ENCODE measurements at places on chromosomes 6 and 20.

GRCh38 chr20:48335308-48336050, 492.3 kb downstream of the PREX1 start:
- DNase-seq, result no peak

GRCh38 chr6:26045928-26046368, 41.3 kb upstream of the HFE start:
- no peak for DNase-seq

DNA sequence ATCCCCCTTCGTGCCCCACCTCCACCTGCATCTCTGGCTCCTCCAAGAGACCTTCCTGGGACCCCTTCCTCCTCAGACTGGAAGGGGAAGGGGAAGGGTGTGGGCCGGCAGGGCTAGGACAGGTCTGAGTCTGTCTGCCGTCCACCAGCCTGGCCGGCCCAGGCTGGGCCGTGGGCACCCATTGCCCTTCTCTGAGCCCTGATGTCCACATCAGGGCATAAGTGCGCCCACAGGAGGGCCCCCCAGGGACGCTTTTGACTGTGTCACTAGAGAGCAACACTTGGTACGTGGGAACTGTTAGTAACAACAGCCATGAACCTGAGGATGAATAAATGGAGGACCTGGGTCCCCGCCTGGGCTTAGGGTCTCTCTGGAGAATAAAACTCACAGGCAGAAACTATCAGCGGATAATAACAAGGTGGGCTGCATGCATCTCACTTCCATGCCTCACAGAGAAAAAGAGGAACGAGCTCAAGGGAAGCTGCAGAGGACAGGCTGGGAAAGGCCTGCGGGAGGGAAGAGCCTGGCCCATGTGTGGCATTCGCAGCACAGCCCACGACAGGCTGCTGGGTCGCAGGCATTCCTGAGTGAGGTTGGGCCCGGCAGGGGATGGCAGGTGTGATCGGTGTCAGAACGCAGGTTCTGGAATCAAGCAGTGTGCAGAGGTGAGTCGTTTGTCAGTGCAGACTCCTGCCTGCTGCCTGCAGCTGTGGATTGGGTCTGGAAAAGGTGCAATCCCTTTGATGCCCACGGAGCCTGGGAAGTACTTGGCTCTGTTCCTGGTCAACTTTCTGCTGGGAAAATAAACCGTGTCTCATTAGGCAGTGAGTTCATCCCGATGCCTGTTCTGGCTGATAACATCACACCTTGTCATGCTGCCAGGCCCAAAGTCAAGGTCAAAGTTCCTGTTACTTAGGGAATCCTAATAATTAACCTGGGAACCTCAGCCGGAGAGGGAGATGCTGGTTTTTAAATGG, 60.9 kb downstream of the BCAS4 start:
- no peak for DNase-seq

- DNase-seq, result no peak
Measured at GRCh38 chr6:119308048-119308570, 41.5 kb downstream of the MAN1A1 start.

DNA sequence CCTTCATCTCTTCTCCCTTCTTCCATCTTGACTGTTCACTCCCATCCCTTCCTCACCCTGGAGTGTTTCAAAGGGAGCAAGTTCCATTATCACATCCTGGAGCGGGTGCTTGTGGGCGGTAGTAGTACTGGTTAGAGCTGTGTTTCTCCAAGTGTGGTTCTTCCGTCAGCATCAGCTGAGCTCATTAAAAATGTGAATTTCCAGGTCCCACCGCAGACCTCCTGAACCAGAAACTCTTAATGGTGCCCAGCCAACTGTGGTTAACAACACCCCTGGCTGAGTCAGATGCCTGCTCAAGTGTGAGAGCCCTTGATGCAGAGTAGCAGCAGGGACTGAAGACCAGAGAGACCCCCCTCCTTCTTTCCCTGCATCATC, 24.4 kb downstream of the ANGPT4 start:
- DNase-seq, result no peak

DNA sequence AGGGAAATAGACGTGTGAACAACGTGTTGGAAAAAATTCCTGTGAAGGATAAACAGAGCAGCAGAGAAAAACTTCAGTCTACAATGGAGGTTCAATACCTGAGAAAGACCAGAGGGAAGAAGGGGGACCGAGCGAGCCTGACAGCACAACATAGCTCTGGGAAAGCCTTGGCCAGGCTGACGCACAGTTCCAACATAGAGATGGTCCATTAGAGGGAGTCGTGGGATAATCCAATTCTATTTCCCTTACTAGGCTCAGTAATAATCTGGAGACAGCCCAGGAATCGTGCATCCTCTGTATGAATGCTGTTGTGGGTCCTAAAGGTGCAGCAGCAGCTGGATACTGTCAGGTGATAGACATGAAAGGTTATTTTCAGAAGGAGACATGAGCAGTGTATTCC, 370.8 kb upstream of the BTBD3 start:
- no peak for DNase-seq

GRCh38 chr20:6629564-6629963, 137.9 kb upstream of the BMP2 start:
- no peak for DNase-seq

DNA sequence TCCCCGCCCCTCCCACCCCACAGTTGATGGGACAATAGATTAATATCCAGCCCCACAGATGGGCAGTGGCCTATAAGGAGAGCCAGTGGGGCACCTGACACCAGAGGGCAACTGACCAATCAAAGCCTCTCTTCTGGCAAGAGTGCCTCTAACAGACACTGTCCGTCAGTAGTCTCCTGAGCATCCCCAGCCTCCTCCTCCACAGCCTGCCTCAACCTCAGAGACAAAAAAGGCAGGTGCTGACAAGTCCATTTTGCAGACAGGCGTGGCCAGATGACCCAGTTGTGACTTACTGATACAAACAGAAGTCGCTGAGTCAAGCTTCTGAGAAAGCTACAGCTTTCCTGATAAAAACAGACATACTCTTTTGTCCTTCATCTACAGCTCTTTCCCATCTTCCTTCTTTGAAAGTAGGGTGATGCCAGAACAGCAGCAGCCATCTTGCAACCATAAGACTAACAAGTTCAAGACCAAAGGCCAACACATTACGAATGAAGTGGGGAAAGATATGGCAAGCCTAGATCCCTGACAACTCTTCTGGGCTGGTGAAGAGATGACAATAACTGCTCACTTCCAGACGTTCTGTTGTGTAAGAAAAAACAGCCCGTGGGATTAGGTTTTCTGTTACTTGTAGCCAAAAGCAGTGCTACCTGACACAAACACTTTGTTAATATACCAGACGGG, 12.3 kb downstream of the PPIL1 start:
- no peak for DNase-seq

GRCh38 chr6:41966961-41967311, 25.3 kb upstream of the CCND3 start:
- DNase-seq, result no peak

GRCh38 chr6:150633486-150633834, 33.8 kb downstream of the PLEKHG1 start:
- no peak for DNase-seq

DNA sequence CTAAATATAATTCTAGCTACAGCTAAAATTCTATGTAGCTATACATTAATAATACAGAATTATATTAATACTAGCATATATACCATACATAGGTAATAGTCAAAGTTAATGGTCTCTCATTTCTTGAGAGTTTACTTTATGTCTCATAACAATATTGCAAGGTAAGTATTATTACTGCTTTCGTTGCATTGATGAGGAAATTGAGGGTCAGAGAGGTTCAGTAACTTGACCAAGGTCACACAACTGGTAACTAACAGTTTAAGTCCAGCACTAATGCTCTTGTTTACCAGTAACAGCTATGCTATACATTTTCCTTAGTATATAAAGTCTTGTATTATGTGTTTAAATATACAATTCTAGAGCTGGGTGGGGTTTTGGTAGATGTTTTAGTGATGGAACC, 67.6 kb downstream of the AFG1L start:
- DNase-seq, result no peak

DNA sequence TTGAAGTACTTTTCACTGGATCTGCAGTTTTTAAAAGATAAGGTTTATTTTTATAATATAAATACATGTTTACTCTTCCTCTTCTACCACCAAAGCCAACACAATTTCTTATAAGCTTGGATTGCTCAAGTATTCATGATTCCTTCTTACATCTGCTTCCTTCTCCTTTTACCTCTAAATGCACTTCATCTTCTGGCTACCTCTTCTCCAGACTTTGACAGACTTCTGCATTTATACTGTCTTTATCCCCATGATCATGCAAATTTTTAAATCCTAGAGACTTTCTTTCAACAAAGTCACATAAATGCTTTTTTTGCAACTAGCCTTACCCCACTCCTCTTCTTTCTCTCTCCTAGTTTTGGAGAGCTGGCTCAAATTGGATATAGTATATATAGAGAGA, 142.9 kb downstream of the TFAP2B start:
- no peak for DNase-seq

GRCh38 chr6:135018941-135019340, 35.7 kb downstream of the HBS1L start:
- DNase-seq, result no peak

DNA sequence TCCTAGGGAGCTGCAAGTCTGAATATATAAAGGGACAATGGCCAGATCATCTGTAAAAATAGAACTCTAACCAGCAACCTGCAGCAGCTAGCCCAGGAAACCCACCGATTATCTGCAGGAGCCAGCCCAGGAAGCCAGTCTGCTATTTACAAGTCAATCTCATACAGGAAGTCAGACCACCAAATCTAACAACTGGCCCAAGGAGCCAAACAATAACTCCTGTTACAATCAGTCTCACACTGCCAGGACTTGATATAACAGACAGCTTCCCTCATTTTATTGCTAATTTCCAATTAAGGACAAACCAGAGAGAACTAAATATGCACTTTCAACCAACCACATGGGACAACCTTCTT, 14.4 kb upstream of the RIN2 start:
- DNase-seq, result no peak

DNA sequence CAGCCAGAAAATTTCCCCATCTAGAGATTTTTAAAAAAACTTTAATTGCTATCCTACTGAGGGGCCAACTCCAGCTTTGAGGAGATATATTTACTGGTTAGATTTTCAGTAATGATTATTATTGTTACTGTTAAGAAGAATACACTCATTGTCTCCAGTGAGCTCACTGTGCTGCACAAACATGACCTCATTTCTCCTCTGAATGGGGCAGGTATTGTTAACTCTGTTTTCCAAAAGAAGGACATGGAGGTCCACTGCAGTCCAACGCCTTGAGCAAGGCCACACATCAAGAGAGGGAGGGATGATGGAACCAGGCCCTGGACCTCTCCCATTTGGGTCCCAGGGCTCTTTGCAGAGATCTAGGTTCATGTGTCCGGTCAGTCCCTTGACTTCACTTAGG, 13.9 kb upstream of the SCUBE3 start:
- no peak for DNase-seq

DNA sequence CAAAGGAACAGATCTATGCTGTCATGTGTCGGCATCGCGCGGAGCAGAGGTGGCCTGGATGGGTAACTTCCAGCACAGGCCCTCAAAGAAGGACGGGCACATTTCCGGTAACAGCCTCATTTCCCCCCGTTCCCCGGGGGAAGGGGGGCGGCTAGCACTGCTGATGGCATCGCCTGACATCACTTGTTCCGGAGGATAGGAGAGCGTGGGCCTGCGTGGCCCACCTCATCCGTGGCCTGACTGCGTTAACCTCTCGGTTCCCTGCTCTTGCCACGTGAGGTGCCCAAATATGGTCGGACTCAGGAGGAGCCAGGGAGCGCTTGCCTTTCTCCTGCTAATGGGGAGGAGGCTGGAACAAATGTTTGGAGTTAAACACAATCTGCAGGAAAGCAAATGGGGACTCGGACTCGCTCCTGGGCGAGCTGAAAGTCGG, at the start of gene AKAP12:
Gene AKAP12 (plus strand): TSS at position 365 of the 433 bp plus-strand sequence. CDS start 596 bp downstream, outside the sequence.
- DNase-seq, result no peak

- no peak for DNase-seq
Measured at GRCh38 chr6:37134036-37134395, 35.9 kb upstream of the PIM1 start.

- no peak for DNase-seq
Measured at GRCh38 chr20:31475472-31476293, 595 bp downstream of the REM1 start.

DNA sequence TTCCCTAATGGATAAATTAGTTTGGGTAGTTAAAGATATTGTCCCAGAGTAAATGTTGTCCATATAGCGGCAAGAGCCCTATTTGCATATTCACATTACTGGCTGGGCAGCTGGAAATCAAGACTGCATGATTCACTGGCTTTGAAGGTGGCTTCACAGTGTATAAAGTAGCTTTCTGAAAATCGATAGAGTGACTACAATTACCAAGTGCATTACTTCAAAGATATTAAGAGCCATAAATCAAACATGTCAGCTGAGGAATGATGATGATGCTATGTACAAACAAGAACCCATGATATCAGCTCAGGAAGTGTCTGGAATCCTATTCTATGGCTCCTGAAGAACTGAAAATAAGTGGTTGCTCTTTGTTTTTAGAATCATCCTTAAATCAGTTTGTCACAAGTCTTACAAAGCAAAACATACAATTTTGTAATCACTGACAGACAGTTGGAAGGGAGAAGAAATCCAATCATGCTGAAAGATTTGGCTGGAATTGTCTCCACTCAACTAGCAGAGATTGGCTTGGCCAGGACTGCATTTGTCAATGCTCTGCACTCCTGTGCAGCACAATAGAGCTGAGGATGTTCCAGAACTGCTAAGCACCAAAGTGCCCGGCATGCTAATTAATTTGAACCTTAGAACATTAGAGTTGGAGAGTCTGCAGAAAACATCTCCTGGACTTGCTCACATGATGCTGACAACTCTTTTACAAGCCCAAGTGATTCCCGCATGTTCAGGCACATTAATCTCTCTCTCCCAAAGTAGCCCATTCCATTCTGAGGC, 77.9 kb upstream of the B3GAT2 start:
- no peak for DNase-seq

GRCh38 chr6:5450073-5450472, 188.8 kb downstream of the FARS2 start:
- DNase-seq, result no peak

- no peak for DNase-seq
Measured at GRCh38 chr20:31596831-31597480, 8.1 kb upstream of the ID1 start.

- DNase-seq, result no peak
Measured at GRCh38 chr6:108294297-108294726, 542 bp upstream of the AFG1L start.

DNA sequence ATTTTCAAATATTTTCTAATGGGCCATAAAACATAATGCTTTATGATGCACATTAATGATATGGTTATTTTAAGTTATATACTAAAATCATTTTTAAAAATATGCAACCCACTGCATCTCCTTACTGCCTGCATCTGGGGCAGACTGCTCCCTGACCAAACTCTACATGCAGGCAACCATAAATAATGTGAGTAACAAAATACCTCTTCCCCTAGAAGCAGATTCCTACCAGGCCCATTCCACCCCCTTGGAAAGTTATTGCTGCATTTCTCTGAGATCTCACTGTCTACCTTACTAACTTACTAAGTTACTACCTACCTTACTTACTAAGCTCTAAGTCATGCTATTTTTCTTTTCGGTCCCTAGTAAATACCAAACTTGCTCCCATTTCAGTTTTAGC, 71.8 kb downstream of the ATG5 start:
- DNase-seq, result no peak

GRCh38 chr20:289693-290083, 862 bp downstream of the C20orf96 start:
- no peak for DNase-seq
